Fibroblast of the aortic adventitia (primary cell): ENCODE measurements at places on chromosomes 4 and X. TPM values are rescaled to one million over a fixed set of nuclear protein-coding genes. Genes with fewer than 3 reads are reported as not detected.
A peak's percentile ranks its signal among the peaks of the same experiment; 100 is the strongest.

- no peak for DNase-seq
Observed at GRCh38 chr4:41719417-41719816, 29.1 kb downstream of the PHOX2B start.

DNA sequence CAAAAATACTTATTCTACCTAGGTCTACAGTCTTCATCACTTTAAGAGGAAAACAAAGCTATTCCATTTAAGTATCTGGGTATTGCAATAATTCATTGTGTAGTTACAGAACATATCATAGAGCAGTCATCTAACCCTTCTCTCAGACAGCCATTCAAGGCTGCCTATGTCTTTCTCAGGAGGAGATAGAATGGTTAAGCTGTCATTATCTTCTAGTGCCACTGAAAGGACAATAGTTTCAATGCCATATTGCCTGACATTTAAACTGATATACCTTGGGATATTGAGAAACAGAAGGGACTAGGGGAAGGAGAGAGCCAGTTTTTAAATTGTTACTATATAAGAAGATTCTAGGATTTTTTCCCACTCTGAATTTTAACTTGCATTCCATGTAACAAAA lies 527.0 kb downstream of the GRID2 start:
- DNase-seq, result no peak

Gene BCORL1
- 0.49 and 1.9 TPM in 2 replicates for total RNA-seq

Gene RAB28
- 3.7 and 16.7 TPM in 2 replicates for total RNA-seq

GRCh38 chr4:146191766-146192458 lies 16.4 kb downstream of the LSM6 start:
- DNase-seq, result no peak

DNA sequence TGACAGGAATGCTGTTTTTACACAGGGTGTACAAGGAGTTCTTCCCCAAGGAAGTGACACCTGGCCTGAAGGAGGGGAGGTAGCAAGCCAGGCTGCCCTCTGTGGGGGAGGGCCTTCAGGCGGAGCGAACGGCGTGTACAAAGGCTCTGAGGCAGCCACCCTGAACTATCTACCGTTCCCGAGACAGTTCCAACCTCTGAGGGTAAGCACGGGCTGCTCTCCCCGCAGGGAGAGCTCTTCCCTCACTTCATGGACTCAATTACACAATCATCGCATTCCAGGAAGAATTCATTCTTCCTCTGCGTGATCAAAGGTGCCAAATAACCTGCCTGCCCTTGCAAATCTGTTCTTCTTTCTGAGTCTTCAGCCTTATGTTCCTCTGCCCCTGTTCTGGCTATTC lies 4.8 kb downstream of the ELK1 start:
- DNase-seq, result no peak

- no peak for DNase-seq
Observed at GRCh38 chrX:98962996-98963395, 1447.1 kb downstream of the PCDH19 start.

DNA sequence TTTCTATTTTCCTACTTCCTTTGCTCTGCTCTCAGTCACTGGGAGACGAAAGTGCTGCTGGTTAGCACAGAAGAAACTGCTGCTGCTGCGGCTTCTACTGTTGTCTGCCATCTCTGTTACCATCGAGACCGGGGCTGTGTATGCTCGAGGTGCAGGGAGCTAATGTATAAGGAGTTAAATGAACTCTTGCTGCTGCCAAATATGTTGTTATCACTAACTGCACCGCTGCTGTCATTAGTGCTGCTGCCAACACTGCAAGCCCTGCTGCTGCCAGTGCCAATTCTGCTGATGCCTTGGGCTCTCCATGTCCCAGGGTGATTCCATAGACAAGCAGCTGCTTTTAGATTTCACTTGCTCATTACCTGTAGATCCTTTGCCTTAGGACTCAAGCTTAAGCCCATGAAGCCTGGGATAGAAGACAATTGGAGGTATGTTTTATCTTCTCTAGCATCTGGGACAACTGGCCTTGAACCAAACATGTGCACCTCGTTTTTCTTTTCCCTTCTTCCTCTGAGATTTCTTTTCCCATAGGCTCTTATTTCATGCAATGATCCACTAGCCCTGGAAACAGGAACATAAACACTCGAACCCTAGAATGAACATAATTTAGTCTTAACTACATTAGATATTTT lies 107.8 kb downstream of the CCSER1 start:
- DNase-seq, result no peak

Gene F9
- total RNA-seq, result not detected in 2 replicates

DNA sequence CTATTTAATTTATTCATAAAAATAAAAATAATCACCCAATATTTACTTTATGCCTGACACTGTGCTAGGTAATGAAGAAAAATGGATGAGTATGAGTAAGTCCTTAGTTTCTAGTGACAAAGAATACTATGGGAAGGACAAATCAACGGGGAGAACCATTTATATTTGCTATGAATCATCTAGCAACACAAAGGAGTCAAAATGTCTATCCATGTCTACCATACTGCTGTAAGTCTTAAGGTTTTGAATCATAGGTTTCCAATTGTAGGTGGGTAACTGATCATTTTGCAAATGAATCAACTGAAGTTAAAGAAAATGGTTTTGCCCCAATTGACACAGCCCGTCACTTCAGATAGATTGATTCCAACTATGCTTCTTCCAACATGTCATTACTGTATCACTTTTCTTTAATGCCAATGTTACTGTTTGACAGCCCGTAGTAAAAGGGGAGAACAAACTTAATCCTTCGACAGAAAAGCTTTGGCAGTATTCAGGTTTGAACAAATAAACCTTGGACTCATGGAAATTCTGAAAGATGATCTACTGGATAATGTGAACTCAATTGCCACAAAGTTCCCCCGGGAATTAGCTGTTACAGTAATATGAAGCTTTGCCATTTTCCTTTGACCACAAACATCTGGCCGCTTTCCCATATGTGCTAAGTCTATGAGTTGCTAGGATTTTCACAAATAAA lies 3.2 kb downstream of the TDO2 start:
- peak; percentile 97 for DNase-seq

DNA sequence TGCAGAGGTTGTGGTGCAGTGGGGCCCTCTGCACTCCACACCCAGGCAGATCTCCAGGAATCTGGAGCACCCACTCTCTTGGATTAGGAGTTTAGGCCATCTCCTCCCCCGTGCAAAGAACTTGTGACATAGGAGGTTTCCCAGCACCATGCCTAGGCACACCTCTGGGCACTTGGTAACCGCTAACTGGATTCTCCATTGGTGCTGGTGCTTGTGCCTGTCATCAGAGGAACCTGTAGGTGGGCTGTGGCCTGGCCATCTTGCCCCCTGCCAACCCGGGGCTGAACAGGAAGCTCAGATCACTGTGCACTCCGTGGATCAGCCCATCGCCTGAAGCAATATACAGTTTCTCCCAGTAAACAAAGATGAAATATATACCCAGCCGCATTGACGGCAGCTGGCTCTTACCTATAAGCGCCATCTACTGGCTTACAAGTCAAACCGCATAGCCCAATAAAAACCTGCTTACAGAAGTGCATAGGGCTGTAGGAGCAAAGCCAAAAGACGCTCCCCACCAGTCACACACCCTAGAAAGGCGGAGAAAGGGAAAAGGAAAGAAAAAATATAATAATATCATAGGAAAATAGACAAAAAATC lies 19.1 kb upstream of the TEX13B start:
- DNase-seq, result peak; percentile 41

Gene SYTL5
- 0.08 and 0.36 TPM in 2 replicates for total RNA-seq

Gene ZCCHC18
- total RNA-seq, result 0.27 and 2.4 TPM in 2 replicates

Gene PI4K2B
- 21.2 and 34.3 TPM in 2 replicates for total RNA-seq

GRCh38 chrX:264634-265455 lies 16.3 kb upstream of the PLCXD1 start:
- DNase-seq, result no peak

Gene IL21
- not detected in 2 replicates for total RNA-seq

Gene GDI1
- total RNA-seq, result 53.9 and 115 TPM in 2 replicates

Gene BGN
- total RNA-seq, result 12.3 and 133 TPM in 2 replicates

Gene ADH1B
- total RNA-seq, result 535 and 1,346 TPM in 2 replicates
